ENCODE measurements at places on chromosomes 7 and 10.
A peak's percentile ranks its signal among the peaks of the same experiment; 100 is the strongest.

DNA sequence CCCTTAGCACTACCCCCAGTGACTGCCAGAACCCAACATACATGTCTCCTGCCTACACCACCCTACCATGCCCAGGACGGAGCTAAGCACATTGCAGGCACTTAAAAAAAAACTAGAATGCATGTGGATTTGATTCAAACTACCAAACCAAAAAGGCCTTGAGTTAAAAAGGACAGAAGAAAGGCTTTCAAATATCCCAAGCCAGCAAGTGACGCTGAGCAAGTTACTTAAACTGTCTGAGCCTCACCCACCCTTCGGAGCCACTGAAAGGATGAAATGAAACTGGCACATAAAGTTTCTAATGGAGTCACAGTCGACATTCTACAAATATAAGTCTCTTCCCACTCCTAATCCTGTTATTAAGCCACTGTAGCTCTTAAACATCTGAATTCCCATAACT lies 1.8 kb downstream of the CPXM2 start:
- peak; percentile 10 for DNase-seq

DNA sequence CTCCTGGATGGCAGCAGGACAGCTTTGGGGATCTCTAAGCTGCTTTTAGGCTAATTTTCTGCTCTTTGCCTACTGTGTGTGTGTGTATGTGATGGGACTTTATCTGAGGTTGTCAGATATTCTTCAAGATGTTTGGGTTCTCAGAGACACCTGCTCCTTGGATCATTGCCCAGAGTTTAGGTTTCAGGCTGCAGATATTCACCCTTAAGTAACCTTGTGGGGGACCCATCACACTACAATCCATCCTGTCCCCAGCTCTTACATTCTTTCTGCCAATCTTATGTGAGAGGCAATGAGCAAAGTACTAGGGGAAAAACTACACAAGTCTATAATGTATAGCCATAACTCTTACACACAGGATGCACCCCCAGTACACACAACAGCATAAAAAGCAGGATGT lies 263.0 kb upstream of the ZWINT start:
- DNase-seq: no peak

GRCh38 chr7:25859412-25860274 lies 292.4 kb upstream of the NFE2L3 start:
- DNase-seq: no peak

DNA sequence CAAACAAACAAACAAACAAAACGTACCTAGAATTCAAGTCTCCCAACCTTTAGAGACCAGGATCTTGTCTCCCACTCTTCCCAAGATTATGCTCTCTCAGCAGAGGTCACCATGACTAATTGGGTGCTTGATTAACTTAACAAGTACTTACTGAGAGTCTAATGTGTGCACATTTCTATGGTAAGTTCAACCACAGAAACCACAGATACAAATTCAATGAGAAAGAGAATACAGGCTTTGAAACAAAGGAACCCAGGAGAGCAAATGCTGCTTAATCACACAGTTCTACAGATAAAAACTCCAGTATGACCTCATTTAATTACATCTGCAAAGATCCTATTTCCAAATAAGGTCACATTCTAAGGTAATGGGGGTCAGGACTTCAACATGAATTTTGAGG lies 142.8 kb downstream of the DNAJC1 start:
- no peak for DNase-seq

DNA sequence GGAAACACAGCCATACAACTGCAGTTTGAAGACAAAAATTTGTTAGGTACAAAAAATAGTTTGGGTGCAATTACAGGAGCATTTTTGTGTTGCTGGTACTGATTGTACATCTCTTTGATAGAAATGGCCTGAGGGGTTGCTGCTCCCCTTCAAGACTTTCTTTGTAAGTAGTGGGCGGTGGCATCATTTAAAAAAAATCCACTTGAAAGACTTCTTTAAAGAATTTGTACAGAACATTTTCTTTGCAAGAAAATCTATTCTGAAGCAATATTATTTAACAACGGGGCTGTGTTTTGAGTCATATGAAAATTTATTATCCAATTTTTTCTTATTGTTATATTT lies 144.1 kb upstream of the CAV2 start:
- no peak for DNase-seq

DNA sequence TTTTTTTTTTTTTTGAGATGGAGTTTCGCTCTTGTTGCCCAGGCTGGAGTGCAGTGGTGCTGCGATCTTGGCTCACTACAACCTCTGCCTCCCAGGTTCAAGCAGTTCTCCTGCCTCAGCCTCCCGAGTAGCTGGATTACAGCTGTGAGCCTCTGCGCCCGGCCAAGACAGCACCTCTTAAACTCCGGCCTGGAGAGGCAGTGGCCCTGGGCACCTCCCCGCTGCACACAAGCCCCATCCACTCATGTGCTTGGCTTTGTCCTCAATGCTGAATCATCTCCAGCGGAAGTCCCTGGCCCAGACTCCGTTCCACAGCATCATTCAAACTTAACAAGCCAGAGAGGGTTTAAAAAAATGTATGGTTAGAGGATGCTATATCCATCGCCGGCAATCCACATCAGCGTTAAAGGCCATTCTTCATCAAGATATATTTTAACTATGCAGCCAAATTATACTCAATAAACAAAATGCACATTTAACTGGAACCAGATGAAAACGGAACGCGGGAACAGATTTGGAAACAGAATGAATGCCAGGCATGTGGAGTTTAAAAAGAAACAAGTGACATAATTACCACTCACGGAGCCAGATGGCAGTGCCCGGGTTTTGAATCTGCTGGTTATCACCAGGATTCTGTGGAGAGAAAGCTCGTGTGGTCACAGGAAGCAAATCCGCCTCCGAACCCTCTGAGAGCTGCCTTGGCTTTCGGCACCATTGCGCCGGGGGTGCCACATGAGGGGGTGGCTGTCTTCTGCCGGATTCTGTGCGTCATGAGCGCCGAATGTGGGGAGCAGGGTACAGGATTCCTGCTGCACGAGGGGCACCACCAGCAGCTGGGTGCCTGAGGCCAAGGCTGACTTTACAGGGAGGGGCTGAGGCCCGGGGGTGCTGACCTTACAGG lies 45.6 kb upstream of the CFAP46 start:
- peak; percentile 96 for DNase-seq

DNA sequence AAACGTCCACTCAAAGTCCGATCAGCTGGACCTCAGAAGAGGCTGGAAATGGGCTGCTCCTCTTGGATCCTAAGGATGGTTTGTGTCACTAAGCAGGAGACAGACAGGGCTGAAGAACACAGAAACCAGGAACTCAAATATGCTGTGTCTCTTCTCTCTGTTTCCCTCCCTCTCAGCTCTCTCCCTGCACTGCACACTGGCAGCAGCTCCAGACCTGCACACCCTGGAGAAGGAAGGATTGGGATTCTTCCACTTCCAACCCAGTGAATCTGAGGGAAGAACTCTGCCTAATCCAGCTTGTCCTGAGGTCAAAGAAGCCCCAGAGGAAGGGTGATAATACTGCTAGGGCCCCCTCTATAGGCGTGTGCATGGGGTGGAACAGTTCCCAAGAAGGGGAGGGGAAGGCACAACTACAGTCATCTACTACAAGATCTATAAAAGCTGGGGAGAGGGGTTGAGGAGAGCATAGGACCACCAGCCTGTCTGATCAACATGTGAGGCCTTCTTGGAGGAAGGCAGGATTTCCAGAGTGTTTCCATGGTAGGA lies 22.7 kb upstream of the ZCCHC24 start:
- DNase-seq: no peak

GRCh38 chr10:20855398-20856038 lies 41.6 kb downstream of the NEBL start:
- DNase-seq: peak; percentile 69

- DNase-seq: no peak
These were observed 173.9 kb upstream of the ZMIZ1 start for GRCh38 chr10:78894841-78895195.

DNA sequence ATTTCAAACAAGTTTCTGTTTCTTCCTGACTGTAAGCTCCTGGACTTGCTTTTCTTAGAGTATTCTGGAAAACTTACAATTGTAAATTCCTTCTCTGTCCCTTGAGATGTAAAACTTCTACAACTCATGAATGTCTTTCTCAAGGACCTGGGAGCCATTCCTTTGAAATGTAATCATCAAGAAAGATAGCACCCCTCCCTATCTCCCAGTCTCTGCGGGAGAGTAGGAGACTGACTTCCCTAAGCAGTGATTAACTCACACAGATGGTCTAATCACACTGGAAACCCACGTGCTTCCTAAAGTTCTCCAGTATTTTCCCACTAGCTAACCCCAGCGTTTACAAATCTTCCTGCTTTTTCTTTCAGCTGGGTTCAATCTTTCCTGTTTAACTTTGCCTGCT lies 549.4 kb downstream of the SORCS1 start:
- peak; percentile 33 for DNase-seq

- DNase-seq: no peak
These were observed 10.9 kb upstream of the KCNMA1 start for GRCh38 chr10:77648472-77648871.

GRCh38 chr10:11183015-11183414 lies 165.3 kb downstream of the CELF2 start:
- DNase-seq: no peak

DNA sequence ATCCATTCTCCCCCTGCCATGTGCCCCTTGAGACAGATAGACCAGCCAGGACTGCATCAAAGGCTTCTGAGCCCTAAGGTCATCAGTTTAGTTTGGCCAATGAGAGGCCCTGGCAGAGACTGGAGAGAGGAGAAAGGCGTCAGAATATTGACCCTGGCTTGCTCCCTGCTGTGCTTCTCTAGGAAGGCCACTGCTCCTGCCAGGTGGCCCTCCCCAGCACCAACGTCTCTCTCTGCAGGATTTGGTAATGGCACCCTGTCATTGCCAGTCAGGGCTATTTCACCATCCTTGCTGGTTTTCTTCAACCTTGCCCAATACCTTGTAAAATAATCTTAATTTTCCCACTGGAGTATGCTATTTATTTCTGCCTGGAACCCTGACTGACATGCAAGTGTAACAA lies 38.8 kb upstream of the ZRANB1 start:
- DNase-seq: no peak

GRCh38 chr10:115649217-115649616 lies 556.1 kb downstream of the ATRNL1 start:
- no peak for DNase-seq

GRCh38 chr10:19620811-19621210 lies 195.4 kb upstream of the PLXDC2 start:
- DNase-seq: peak; percentile 27

GRCh38 chr7:55365205-55365674 lies at the start of gene LANCL2:
Gene LANCL2, plus strand, starts transcription at chr7:55365337. Its CDS starts 689 bp downstream, at chr7:55366026.
- peak; percentile 60 for DNase-seq

DNA sequence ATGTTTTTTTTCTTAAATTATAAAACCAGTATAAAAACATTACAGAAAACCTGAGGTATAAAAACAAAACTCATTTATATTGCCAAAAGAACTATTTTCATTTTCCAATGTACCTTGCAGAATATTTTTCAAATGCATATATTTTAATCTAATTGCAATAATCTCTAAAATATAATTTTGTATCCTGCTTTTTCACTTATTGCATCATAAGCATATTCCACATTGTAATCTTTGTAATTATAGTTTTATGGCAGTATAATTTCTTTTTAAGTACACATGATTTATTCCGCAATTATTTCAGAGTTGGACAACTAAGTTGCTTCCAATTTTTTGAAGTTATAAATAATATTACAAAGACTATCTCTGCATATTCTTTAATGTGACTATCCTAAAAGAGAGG lies 43.7 kb downstream of the SGCE start:
- DNase-seq: no peak

GRCh38 chr10:93131986-93132385 lies 58.3 kb downstream of the CYP26A1 start:
- no peak for DNase-seq

- peak; percentile 78 for DNase-seq
These were observed 29.1 kb downstream of the NUDCD3 start for GRCh38 chr7:44461387-44461786.

DNA sequence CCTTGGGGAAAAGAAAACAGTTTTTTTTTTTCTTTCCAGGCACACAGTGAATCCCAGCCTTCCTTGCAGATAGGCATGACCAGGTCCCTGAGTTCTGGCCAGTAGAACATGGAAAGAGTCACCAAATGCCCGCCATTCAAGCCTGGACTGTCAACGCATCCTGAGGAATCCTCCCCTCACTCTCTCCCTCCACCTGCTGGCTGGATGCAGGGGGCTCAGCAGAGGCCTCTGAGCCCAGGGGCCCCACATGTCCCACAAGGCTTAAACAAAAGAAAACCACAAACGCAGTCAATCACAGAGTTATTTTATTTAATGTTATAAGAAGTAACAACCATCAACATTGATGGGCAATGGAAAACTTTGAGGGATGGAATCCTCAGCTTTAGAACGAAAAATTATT lies 93.1 kb downstream of the JCAD start:
- no peak for DNase-seq

- DNase-seq: no peak
These were observed 118.8 kb downstream of the CUX1 start for GRCh38 chr7:101936223-101936610.

DNA sequence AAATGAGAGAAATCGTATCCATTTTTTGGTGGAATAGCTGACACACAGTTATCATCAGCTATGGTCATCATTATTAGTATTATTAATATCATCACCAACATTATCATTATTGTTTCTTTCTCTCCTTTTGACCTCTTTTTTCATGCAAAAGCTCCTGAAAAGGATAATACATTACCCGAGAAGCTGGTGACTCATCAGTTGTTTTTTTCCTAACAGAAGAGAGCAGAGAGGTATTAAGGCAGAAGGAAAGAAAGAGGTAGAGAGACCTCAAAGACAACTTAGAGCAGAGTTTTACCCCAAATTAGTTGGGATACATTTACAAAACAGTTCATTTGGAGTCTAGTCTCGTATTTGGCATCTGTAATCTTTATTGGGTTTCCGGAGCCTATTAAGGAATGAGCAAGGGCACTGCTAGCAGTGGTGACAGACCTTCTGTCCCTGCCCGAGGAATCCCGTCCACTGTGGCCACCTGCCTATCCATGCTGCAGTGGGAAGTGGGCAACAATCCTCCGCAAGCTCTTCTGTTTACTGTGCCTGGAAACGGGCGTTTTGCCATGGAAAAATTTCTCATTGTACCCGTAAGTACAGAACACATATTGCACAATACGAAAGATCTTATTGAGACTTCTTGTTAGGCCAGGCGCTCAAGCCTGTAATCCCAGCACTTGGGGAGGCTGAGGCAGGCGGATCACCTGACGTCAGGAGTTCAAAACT lies 170.0 kb upstream of the MKLN1 start:
- DNase-seq: peak; percentile 83

GRCh38 chr7:98165827-98166667 lies 45.2 kb upstream of the BHLHA15 start:
- DNase-seq: peak; percentile 57

All from GM23248 (cell line).